ENCODE measurements at places on chromosomes 12 and 14.

GRCh38 chr14:103699901-103700752 lies 15.1 kb downstream of the XRCC3 start:
- DNase-seq: no peak

- DNase-seq: no peak
Measured at GRCh38 chr12:7096979-7097378, 4.7 kb upstream of the C1R start.

DNA sequence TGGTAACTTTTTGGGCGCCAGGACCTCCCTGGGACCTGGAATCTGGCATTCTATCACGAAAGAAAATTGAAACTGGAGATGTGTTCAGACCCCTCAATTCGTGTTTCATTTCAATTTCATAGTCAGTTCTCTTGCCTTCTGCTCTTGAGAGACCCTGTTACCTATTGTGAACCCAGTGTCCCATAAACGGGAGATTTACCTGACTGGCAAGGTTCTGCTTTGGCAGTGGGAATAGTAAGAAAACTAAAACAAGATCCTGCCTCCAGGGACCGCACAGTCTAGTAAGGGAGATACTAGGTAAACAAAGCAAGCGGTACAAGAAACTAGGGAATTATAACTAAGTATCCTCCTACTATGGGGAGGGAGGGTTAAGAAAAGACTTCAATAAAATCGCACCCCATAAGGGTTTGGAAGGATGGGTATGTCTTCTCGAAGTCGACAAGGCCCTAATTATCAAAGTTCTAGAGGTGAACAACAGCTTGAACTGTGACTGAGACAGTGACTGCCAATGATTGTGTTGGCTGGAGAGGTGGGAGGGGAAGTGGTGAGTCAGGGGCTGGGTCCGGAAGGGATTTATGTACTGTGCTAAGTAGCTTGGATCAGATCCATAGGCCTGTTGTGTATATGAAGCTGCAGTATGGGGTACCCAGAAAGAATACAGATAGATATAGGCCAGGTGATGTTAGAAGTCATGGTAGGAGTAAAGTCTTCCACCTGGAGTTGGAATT lies 754 bp downstream of the ACSS3 start:
- no peak for DNase-seq

DNA sequence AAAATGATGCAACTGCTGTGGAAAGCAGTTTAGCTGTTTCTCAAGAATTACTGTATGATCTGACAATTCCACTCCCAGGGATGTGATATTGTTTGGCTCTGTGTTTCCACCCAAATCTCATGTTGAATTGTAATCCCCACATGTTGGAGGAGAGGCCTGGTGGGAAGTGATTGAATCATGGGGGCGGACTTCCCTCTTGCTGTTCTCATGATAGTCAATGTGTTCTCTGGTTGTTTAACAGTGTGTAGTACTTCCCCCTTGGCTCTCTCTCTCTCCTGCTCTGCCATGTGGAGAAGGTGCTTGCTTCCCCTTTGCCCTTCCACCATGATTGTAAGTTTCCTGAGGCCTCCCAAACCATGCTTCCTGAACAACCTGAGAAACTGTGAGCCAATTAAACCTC lies 93.4 kb upstream of the CPM start:
- DNase-seq: peak; percentile 8

DNA sequence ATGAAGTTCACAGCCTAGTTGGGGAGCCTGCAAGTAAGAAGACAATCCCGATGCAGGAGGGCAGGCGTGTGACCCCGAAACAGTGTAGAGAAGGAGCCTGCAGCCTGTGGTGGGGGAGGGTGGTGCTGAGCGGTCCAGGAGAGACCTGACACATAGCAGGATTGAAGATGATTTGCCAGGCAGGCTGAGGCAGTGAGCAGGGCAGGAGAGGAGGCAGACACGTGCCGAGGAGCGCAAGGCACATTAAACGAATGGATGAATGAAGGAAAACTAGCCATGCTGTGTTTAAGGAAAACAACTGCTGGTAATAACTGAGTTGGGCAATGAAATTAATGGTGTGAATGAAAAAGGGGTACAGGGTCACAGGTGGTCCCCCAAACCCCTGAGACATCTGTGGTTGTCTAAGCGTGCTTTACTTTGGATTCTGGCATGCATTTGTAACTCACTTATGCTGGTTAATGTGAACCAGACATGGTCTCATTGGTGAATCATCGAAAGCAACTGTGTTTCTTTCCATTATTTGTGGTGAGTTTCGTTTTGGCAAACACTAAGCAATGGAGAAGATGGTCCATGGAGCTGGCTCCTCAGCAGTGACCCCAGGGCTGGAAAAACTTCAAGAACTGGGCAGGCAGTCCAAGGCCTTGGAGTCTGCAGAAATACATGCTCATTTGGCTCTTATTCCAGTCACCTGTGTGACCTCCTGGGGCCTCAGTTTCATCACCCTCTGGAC lies 96.9 kb upstream of the EVL start:
- DNase-seq: no peak

DNA sequence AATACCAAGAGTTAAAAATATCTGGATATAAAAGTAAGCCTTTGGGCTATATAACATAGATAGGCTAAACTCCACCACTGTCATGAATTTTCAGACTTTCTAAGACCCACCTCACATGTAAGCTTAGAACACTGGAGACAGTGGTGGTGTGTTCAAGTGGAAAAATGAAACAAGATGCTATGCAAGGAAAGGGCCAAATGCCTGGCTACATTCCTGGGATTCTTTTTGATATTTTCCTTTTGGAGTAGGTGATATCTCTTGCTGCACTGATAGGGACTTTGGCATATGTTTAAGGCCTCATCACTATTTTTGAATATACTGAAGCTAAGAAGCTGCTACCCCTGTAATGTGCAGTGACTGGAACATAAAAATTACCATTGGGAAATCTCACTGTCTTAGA lies 341.3 kb downstream of the SLC16A7 start:
- DNase-seq: no peak

DNA sequence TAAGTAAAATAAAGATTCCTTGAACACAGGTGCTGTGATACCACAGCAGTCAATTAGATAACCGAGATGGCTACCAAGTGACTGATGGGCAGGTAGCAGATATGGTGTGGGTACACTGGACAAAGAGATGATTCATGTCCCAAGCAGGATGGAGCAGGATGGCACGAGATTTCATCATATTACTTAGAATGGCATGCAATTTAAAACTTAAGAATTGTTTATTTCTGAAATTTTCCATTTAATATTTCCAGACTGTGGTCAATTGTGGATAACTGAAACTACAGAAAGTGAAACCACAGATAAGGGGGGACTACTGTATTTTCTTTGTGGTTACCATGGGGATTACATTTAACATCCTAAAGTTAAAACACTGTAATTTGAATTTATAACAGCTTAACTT lies 7.5 kb upstream of the ZFP36L1 start:
- no peak for DNase-seq

DNA sequence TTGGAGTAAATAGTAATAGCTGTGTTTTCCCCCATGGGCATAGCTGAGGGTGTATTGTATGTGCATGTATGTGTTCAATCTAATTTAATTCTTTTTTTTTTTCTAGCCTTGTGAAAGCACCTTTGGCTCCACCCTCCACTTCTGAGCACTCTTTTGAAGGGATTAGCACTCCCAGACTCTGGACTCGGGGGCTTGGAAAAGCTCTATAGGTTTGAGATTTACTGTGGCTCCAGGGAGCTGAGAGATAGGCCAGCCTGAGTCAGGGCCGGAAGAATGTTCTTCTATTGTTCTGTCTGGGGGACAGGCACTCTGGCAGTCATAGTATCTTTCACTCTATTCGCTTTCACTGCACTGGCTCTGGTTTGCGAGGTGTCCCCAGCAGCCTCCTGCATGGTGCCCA lies 540.0 kb upstream of the TBX3 start:
- no peak for DNase-seq

DNA sequence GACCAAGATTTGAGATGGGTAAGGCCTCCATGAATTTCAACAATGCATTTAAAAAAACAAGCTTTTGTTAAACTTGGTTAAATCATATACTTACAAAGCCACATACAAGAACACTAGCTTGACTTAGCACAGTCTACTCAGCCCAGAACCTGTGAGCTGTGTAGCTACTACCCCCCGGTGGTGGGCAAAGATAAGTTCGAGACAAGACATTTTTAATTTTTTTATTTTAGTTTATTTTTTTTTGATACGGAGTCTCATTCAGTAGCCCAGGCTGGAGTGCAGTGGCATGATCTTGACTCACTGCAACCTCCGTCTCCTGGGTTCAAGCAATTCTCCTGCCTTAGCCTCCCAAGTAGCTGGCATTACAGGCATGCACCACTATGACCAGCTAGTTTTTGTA lies 3.7 kb upstream of the NECAP1 start:
- peak; percentile 72 for DNase-seq

DNA sequence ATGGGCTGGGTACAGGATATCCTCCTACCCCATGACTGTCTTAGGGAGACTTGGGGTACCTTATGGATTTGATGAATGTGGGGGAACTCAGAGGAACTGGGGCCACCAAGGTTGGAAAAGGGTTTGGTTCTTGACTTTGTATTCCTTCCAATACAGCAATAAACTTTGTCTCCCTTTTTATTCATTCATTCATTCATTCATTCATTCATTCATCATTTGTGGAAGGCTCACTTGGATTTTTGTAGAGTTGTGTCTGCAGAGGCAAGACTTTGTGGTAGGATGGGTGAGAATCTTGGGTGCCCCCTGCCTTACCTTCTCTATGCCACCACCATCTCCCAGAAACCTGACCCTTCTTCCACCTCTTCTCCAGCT lies 21.1 kb downstream of the SOAT2 start:
- no peak for DNase-seq

- DNase-seq: no peak
Measured at GRCh38 chr14:58465421-58465820, 37.9 kb downstream of the KIAA0586 start.

DNA sequence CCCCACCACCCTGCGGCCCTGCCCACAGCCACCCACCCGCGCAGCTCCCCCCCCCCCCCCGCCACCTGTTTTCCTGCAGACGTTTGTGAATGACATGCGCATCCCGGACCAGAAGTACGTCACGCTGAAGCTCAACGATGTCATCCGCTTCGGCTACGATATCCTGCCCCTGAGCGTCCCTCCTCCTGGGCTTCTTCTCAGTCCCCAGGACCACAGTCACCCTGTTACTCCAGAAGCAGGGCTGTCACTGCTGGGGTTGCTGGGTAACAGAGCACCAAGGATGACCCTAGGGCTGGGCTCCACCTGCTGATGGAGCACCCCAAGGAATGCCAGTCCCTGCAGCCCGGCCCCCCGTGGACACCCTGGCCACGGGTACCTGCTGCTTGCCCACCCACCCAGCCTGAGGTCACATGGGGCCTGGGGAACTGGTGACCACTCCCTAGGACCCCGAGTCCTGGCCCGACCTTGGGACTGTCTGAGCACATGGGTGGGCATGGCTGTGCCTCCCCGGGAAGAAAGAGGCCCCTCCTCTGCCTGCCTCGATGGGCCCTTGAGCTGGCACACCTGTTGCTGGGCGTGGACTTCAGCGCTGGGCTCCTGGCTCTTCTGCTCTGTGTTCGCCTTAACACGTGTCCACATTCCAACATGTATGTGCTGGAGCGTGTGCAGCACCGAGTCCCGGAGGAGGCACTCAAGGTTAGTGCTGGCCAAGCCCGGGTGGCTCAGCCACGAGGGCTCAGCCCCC lies 12.9 kb downstream of the CEP170B start:
- no peak for DNase-seq

DNA sequence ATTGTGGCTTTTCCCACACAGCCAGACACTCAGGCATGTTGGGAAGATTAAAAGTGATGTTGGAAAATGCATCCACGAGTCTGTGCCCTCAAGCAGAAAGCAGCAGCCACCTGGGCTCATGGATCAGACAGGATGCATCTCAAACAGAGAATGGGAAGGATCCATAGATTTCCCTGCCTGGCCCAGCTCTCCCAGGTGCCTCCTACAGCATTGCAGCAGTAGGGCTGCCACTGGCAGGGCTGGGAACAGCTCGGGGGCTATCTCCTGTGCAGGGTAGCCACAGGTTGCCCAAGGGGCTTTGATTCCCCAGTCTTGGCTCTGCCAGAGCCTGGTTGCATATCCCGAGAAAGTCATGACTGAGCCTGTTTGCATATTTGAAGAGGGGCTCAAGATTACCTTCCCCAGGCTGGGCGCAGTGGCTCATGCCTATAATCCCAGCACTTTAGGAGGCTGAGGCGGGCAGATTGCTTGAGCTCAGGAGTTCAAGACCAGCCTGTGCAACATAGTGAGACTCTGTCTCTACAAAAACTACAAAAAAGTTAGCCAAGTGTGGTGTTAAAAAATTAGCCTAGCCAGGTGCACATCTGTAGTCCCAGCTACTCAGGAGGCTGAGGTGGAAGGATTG lies 19.5 kb downstream of the C14orf132 start:
- no peak for DNase-seq

DNA sequence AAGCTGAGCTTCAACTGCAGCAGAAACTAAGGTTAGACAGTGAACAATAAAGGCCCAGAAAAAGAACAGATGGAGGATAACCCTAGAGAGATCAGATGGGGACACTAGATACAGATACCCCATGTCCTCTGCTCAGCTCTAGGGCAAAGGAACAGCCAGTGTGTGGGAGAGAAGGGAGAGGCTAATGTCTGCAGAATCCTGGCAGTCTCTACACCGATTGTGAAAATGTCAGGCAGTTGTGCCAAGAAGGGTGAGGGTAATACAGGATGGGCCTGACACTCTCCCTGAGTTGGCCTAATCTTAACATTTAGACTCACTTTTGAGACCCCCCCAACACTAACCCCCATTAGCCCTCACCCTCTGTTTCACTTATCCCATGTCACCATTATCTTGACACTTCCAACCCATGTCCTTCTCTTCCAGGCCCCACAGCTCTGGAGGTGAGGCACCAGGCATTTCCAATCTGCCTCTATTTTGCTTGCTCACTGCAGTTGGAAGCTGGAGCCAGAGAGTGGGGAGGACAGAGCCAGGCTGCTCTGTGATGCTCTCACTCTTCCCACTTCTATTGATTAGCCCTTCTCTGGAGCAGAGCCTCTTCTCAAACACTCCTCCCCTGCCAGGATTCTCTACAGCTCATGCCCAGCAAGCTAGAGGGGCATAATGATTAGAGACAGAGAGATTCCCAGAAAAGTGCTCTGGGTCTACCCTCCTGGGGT lies 3.0 kb upstream of the BLOC1S1 start:
- no peak for DNase-seq

- DNase-seq: no peak
Measured at GRCh38 chr14:43855556-43855955, 651.5 kb downstream of the FSCB start.

- no peak for DNase-seq
Measured at GRCh38 chr12:41942354-41942753, 202.3 kb downstream of the GXYLT1 start.

DNA sequence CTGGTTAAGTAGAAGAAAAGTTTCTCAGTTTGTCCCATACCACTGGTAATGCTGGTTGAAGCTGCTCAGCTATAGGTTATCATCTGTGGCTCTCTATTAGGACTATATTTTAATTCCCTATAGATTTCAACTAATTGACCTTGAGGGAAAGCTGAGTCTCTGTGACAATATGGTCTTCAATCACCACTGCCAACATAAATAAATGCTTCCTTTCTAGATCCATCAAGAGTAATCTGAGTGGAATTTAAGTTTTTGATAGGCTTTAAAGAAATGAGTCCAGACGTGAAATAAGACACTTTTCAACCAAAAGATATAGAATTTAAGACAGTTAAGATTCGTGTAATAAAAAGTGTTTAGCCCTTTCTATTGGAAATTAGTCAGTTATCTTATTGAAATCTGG lies 63.5 kb upstream of the MYF6 start:
- DNase-seq: no peak

GRCh38 chr14:87179936-87180335 lies 813.0 kb downstream of the GALC start:
- no peak for DNase-seq

GRCh38 chr14:44795725-44796124 lies 166.0 kb downstream of the KLHL28 start:
- no peak for DNase-seq

- DNase-seq: no peak
Measured at GRCh38 chr12:106498056-106498455, 84.7 kb upstream of the RFX4 start.

Measured in activated CD8-positive, alpha-beta T cell treated with anti-CD3 and anti-CD28 coated beads, Interleukin-2, amount 10 ng/mL, durations not matched to agents 7 days and 5 days (primary cell).